ENCODE measurements at places on chromosomes 11 and 22.

GRCh38 chr11:124719534-124719933 lies 20.2 kb upstream of the NRGN start:
- DNase-seq: no peak

DNA sequence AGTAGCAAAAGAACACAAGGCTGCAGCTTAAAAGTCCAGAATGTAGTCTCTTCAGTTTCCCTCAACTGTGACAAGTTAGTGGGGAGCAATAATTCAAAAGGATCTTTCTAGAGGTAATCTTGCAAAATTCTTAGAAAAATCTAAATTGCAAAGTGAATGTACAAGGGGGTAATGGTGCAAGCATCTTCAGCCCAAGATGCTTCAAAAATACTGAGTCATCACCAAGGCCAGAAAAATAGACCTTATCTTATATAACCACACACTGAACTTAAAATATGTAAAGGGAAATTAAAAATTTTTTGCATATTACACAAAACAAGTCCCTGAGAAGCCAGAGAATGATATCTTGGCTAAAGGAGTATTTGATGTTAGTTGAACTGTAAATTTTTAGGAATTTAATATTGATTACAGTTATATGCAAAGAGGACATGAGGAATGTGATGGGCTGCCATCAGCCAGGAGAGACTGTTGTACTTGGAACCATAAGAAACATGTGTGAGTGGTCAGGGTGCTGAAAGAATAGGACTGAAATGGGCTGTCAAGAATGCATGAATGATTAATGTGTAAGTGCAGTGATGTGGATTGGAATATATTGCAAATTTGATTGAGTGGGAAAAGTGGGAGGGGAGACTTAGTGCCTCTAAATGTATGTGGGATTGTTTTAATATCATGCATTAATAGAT lies 85.7 kb upstream of the LIN7C start:
- no peak for DNase-seq

DNA sequence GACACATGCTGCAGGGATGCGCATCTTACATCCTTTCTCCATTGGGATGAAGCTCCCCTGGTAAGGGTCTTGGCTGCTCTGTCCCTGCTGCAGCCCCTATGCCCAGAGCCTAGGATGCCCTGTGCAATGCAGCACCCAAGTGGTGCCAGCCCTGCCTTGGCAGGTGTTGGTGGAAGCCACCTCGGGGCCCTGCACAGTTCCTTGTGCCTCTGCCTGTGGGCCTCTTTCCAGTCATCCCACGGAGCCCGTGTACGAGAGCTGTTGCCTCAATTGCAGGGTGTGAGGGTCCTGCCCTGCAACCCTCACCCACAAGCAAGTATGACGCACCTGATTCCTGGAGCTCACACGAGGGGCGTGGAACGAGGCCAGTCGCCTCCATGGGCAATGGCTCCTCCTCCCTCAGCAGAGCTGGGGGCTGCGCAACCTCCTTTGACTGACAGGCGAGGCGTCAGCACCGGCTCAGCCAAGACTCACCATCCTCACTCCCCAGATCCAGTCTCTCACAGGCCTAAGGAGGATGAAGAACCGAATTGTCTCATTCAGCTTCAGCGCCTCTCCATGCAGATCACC lies 719.6 kb downstream of the BRD1 start:
- no peak for DNase-seq

DNA sequence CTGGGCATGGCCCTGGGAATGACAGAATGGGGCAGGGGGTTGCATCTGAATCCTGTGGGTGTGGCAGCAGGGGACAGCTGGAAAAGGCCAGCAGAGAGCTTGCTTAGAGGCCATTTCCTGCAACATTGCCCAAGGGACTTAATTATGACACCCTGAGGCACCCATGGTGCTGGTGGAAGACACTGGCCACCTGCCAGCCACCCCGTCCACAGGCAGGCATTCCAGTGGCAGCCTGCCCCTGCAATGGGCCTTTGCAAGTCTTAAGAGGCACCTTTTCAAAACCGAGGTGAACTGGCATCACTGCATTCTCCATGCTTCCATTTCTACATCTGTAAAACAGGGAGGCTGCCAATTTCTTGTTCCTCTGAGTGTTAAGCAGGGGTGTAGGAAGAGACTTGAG lies 21.6 kb upstream of the SUSD2 start:
- no peak for DNase-seq

- no peak for DNase-seq
These were observed 61.0 kb upstream of the FGF3 start for GRCh38 chr11:69880041-69880825.

DNA sequence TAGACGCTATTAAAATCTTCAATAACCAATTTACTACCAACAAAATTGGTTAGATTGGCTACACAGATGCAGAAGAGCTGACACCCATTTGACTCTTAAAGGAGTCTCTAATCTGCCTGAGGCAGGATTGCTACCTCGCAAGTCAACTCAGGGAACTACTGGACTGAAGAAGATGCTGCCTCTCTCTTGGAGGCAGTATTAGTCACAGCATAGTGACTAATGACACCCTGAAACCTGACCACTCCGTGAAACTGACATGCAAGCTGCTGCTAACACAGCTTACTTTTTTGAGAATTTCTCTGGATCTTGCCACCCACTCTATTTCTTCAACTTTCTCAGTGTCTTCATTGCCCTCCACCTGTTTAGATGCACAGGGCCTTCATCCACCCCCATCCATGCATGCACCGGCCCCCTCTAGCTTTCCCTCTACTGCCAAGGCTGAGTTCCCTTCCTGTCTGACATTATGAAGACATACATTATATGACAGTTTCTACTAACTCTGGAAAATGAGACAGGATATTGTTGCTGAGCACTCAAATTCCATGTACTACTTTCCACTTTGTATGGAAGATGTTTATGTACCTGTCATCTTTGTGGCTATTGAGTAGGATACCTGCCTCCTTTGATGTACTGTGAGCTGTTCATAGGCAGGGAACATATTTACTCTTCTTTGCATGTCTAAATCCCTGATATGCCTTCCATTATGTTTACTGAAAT lies 183.2 kb downstream of the MSANTD4 start:
- DNase-seq: peak; percentile 27

DNA sequence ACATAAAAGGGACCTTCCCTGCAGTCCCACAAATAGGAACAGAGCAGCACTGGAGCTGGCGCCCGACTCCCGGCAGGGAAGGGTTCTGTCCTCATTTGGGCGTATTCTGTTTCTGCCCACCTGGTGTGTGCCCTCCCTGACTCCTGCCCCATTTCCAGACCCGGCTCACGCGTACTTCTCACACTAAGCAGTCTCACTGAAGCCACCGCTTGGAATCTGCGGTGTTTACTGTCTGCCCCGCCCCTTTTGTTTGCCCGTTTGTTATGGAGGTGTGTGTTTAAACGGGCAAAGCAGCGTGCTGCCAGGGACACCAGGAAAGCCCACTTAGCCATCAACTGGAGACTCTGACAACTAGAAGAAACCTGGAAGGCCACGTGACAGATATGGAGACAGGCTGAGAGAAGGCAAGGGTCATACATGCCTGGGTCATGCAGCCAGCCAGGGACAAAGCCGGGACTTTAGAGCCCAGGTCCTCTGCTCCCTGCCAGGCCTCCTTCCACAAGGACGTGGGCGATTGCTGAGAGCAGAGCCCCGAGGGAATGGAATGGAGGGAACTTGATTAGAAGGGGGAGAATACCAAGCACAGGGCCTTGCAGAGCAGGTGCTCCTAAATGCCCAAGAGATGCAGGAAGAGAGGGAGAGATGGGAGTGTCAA lies 8.7 kb upstream of the EFCAB6 start:
- DNase-seq: no peak

DNA sequence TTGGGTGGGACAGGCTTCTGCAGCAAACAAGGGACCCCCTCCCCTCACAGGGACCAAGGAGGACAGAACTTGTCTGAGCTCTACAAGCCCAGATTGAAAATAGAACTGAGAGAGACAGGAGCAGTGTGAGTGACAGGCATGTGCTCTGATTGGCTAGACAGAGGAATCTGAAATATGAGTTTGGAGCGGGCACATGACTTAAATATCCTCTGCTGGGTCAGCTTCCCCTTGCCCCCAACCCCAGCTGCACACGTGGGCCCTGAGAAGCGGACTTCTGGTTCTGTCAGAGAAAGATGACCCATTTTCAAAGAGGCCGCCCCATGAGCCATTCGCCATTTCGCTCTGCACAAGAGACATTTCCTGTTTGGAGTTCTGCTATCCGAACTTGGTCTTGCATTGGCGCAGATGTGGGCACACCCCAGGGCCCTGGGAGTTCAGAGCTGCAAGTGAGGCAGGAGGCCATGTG lies 5.3 kb downstream of the TUBA8 start:
- no peak for DNase-seq

DNA sequence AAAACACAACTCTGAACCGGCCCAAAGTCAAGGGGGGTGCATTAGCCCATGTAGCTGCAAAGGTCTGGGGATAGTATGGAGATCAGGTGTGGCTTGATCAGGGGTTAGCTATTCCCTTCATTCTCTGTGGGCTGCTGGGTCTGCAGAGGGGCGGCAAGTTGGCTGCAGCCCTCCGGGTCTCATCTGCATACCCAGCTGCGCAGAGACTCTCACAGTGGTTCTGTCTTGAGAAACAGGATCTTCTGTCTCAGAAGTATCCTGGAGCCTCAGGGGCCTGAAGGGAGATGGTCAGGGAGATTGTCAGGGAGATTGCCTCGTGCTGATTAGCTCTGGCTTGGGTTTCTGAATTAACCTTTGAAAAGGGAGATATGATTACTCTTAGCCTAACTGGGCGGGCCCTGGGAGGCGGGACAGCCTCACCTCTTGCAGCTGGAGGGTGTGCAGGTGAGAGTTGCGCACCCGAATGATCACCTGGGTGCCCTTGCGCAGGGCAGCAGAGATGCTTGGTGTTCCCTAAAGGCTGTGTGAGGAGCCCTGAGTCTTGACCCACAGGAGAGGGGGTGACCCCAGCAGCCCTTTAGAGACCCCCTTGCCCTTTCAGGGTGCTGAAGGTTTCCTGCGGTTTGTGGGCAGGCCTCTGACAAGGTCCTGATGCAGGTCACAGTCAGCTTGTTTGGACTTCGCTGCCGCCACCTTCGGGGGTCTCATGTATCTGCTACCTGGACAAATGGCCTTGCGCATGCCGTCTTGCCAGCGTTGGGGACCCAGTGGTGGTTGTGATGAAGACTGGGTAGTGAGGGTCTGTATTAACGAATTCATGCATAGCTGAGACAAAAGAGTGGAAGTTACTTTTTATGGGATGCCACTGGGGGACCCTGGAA lies 7.3 kb downstream of the ARHGAP8 start:
- DNase-seq: no peak
